ENCODE measurements at places on chromosomes 2 and 18.

GRCh38 chr2:46979571-46979979 lies 64.0 kb upstream of the MCFD2 start:
- no peak for DNase-seq

- DNase-seq: no peak
Observed at GRCh38 chr2:234252772-234253171, 202.3 kb downstream of the SPP2 start.

GRCh38 chr18:56565551-56566345 lies 72.6 kb downstream of the TXNL1 start:
- DNase-seq: no peak

GRCh38 chr2:175976391-175977157 lies 25.5 kb downstream of the LNPK start:
- no peak for DNase-seq

DNA sequence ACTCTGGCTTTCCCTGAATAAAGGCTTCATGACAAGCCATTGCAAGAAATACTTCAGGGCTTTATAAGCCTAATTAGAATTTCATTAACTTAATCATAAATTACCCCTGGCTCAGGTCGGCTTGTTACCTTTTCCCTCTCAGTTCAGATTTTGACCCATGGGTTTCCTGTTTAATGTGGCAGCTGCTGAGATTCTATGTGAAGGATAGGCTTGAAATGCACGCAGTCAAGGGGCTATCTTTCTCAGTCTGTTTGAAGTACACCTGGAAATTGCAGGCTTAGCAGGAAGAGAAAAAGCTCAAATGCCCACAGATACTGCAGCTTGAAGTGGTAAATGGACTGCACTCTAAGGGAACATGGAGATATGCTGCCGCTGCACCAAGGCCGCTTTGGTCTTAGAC lies 49.4 kb downstream of the CAVIN2 start:
- no peak for DNase-seq

DNA sequence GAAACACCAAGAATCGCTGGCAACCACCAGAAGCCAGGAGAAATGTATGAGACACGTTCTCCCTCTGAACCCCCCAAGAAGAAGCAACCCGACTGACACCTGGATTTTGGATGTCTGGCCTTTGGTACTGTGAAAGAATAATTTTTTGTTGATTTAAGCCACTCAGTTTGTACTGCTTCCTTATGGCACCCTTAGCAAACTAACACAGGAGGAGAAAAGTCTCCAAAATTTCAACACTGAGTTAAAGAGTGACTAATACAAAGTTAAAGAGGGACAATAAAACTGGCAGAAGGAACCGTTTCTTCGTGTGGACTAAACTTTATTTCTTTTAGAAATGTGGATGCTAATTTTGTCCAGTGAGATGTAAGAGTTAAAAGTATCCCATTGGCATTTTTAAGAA lies 660.9 kb upstream of the LINC00305 start:
- DNase-seq: no peak
